ENCODE measurements at places on chromosomes 16 and 17. TPM values are rescaled to one million over a fixed set of nuclear protein-coding genes. Genes with fewer than 3 reads are reported as not detected.
A peak's percentile ranks its signal among the peaks of the same experiment; 100 is the strongest.

MAPT gene
- total RNA-seq = 0.46 TPM

PYDC1 gene
- total RNA-seq = not detected

GRCh38 chr16:50643192-50643591 is 37.9 kb downstream of the SNX20 start:
- DNase-seq = no peak
- H3K4me3 ChIP-seq = no peak overlapping the region
- H3K27ac ChIP-seq = no peak overlapping the region
- H3K27me3 ChIP-seq = no peaks in the 10 kb centered on the region

DNA sequence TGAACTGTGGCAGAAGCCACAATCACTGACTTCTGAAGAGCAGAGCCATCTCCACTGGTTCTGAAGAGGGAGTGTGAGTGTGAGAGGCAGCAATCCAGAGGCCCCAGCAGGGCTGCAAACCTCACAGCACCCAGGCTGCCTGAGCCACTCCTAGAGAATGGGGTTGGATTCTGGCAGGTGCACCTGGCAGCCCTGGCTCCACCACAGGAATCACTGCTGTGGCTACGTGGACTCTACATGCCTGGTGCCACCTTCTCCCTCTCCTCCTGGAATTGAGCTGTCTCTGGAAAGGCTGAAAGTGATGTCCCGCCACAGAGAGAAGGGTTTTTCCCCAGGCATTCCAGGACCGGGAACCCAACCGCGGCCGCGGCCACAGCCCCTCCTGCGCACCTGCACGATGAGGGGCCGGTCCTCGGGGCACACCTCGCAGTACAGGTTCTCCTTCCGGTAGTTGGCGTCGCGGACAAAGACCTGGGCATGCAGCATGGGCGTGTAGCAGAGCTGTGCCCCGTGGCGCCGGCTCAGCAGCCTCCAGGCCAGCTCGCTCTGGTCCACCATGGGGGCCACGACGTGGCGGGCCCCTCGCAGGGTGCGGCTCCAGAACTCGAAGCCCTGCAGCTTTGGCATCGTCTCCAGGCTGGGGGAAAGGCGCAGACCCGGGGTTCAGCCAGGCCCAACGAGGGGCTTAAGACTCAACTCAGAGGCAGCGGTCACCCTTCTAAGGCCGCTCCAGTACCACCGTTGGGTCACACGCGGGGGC is 991 bp downstream of the DUS1L start:
- no peaks in the 10 kb centered on the region for H3K27me3 ChIP-seq
- H3K4me1 ChIP-seq = peaks cover 11% of the 10 kb centered on the region
- H3K4me3 ChIP-seq = peak overlapping the region; percentile 65
- no peak for DNase-seq
- H3K27ac ChIP-seq = peak overlapping the region; percentile 69

DNA sequence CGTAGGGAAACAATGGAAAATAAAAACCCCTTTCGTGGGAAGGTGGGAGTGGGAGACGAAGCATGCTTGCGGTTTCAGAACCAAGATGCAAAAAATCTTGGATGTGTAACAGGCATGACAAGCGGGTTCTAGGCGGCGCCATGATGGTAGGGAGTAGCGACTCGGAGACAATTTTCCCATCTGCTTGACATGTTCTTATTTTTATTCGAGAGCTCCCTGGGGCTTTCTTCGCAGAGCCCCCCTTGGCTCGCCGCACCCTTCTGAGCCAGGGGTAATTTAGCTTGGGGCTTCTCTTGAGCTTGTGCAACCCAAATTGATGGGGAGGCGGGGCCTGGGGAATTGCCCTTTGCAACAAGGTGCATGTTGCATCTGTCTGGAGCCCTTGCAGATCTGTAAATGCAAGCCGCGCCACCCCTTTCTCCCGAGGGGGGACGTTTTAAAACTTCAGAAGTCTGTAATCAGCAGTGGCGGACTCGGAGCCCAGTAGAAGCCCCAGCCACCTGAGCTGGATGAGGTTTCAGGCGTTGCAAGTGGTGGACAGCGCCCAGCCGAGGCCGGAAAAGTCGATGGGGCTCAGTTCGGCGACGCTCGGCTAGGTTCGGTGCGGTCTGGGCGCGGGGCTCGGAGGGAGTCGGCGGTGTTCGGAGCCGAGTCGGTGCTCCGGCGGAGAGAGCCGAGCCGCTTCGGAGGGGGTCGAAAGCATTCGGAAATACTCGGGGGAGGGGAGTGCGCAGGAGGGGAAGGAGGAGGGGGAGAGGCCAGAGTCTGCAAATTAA is 2.9 kb downstream of the GNAO1 start:
- H3K27me3 ChIP-seq = peaks cover 74% of the 10 kb centered on the region
- DNase-seq = peak; percentile 76
- peaks cover 17% of the 10 kb centered on the region for H3K36me3 ChIP-seq
- H3K4me1 ChIP-seq = peaks cover 38% of the 10 kb centered on the region

- no peaks in the 10 kb centered on the region for H3K27me3 ChIP-seq
- H3K4me3 ChIP-seq = no peak overlapping the region
- no peaks in the 10 kb centered on the region for H3K4me1 ChIP-seq
- no peak for DNase-seq
Observed at GRCh38 chr17:9941305-9941704, 36.2 kb upstream of the RCVRN start.

GRCh38 chr17:28720247-28720996 is 637 bp downstream of the RPL23A start:
- H3K4me3 ChIP-seq = peak overlapping the region; percentile 95
- peaks cover 6% of the 10 kb centered on the region for H3K27me3 ChIP-seq
- peak overlapping the region; percentile 97 for H3K27ac ChIP-seq
- peaks cover 51% of the 10 kb centered on the region for H3K36me3 ChIP-seq
- peaks cover 61% of the 10 kb centered on the region for H3K4me1 ChIP-seq

Data from activated CD4-positive, alpha-beta T cell treated with anti-CD3 and anti-CD28 coated beads, Interleukin-2, amount 10 ng/mL, durations not matched to agents 7 days and 5 days (primary cell).